ENCODE measurements at places on chromosomes 6 and 20.

GRCh38 chr20:11918391-11918845 is 725 bp downstream of the BTBD3 start:
- DNase-seq = no peak

DNA sequence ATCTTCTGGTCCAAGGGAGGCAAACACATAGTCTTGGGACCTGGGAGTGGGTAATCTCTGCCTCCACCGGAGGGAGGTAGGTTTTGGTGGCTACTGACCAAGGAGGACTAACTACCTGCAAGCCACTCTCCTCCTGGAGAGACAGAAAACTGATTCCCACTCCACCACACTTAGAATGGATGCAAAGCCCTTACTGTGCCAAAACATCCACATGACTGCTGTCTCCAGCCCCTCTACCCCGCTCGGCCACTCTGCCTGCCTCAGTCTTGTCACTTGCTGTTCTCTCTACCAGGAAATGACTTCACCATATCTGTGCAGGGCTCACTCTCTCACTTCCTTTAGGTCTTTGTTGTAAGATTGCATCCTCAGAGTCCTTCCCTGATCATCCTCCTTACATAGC is 129.5 kb upstream of the ARG1 start:
- DNase-seq = no peak

DNA sequence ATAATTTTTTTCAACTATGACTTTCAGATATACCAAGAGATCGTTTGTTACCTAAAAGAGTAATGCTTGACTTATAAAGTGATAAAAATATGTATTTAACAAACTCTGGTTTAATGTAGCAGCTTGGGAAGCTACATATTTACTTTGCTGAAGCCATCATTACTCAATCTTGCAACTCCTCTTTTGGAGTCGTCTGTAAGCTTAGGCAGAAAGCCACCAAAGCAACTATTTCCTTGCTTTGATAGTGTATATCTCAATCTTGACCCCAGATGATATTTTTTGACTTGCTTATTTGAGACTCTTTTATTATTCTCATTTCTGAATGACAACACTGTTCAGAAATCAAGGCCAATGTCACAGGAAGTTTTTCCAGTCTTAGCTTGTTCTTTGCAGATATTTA is 183.0 kb downstream of the SAMD5 start:
- DNase-seq = no peak

GRCh38 chr6:8337147-8337546 is 98.2 kb downstream of the SLC35B3 start:
- DNase-seq = no peak

GRCh38 chr6:26033941-26034354 is 53.3 kb upstream of the HFE start:
- no peak for DNase-seq

DNA sequence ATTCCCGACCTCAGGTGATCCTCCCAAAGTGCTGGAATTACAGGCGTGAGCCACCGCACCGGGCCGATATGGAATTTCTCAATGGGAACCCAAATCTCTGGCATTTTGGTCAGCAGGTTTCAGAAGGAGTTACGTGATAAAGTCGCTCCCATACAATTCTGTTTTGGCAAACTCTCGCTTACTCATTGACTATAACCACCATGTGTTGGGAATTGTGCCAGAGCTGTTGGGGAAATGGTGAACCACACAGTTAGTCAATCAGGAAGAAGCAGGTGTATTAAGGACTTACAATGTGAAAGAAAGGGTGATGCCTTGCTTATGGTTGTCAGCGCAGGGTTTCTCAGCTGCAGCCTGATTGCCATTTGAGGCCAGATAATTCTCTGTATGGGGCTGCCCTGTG is 410.5 kb downstream of the QKI start:
- no peak for DNase-seq

DNA sequence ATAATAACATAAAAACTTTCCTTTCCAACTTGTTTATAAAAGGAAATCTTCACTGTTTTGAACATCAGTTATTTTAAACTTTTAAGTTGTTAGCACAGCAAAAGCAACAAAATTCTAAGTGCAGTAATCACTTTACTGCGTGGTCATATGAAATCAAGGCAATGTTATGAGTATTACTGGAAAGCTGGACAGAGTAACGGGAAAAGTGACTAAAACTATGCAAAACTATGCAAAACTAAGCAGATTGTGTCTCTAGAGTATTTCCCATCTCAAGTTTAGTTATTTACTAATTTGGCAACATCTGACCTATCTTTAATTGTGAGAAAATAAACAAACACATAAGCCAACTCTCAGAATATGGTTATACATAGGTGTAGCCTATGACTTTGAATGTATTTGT is 10.9 kb upstream of the ANKEF1 start:
- no peak for DNase-seq

DNA sequence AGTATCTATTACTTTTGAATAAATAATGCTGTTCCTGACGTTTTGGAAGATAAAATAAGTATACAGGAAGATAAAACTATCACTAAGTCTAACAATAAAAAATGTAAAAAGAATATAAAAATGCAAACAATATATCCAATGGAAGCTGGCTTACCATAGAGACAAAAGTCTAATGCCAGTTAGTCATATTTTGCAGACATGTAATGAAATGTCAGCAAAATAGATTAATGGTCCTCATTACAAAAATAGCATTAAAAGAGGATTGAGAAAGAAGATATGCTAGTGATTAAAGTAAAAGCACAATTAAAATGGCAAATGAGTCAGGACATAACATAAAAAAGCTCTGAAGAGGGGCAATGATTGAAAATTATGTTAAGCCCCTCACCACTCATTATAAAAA is 265.0 kb downstream of the MMUT start:
- no peak for DNase-seq

DNA sequence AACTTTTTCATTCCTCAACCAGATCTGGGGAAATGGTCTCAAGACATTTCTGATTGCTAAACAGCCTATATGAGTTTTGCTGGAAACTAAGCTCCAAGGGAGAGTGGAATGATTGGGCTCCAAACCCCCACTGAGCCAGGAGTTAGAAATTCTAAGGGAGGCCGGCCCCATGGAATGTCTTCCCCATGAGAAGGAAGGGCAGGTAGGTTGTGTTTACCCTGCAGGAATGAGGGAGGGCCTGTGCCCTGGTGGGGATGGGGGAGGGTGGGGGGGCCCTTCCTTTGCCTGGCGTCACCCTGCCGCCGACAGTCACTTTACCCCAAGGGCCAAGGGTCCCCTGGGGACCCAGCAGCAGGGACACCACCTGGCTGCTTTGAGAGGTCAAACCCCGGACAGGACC is 298.9 kb downstream of the TFAP2C start:
- DNase-seq = no peak

- DNase-seq = no peak
Observed at GRCh38 chr6:22765015-22765414, 195.6 kb downstream of the HDGFL1 start.

GRCh38 chr6:132400555-132400882 is 756 bp downstream of the MOXD1 start:
- no peak for DNase-seq

All from HL-60 (cell line).